ENCODE measurements at places on chromosomes 13 and 19. TPM values are rescaled to one million over a fixed set of nuclear protein-coding genes. Genes with fewer than 3 reads are reported as not detected.

- H3K27me3 ChIP-seq, result no peaks in the 10 kb centered on the region
- no peaks in the 10 kb centered on the region for H3K36me3 ChIP-seq
- no peaks in the 10 kb centered on the region for H3K4me1 ChIP-seq
- no peak for DNase-seq
- no peak overlapping the region for H3K4me3 ChIP-seq
Observed at GRCh38 chr13:108549934-108550333, 79.5 kb upstream of the MYO16 start.

Gene PPM1N
- total RNA-seq, result 0.67 TPM

DNA sequence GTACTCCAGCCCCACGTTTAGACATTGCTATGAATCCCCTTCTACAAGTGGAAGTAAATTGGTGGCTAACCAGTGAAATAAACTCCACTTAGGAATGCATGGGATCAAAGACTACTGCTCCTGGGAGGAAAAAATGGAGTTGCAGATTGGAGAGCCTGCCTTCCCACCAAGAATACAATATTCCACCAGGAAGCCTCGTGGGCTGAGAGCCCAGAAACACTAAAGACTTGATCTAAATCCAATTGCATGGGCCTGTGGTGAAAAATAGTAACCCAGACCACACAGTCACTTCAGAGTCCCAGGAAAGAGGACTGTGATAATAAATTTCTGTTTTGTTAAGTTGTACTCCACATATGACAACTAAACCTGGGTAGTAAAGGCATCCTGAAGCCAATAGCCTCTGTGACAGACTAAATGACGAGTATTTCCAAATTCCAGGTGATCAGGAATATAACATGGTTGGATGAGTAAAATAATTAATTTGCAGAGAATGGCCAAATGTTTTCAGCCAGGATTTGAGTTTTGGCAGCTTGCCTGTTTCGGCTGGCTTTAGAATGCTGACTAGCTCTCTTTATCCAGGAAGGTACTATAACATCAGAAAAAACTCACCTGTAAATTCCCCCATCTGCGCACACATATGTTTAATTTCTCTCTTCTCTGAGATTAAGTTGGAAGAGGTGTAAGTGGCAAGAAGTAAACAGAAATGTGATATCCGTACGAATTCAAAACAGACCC, 480.3 kb downstream of the LIG4 start:
- no peak overlapping the region for H3K4me3 ChIP-seq
- no peaks in the 10 kb centered on the region for H3K36me3 ChIP-seq
- no peaks in the 10 kb centered on the region for H3K27me3 ChIP-seq

Gene ZNF723
- total RNA-seq, result not detected

Gene PCDH17
- total RNA-seq, result 0.70 TPM

DNA sequence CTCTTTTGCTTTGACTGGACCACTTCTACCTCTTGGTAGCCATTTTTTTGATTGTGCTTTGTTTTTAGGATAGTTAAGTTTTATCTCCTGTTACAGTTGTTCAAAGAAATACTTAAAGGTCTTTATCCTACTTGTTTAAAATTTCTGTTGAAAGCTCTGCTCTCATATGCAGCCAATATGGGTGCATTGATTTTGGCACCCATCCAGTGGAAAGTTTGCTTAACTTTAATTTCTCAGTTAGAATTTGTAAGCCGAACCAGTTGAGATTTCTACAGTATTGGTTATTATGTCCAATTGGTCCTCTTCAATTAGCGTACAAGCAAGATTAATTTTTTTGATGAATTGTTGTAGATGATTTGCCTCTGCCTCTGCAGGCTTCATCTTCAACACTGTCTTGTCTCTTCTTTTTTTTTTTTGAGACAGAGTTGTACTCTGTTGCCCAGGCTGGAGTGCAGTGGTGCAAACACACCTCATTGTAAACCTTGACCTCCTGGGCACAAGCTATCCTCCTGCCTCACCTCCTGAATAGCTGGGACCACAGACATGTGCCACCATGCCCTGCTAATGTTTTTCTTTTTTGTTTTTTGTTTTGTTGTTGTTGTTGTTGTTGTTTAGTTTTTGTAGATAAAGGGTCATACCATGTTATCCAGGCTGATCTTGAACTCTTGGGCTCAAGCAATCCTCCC, 65.3 kb downstream of the MAB21L1 start:
- DNase-seq, result no peak
- H3K36me3 ChIP-seq, result no peaks in the 10 kb centered on the region
- no peak overlapping the region for H3K4me3 ChIP-seq
- H3K4me1 ChIP-seq, result no peaks in the 10 kb centered on the region

Gene IZUMO4
- 5.6 TPM for total RNA-seq

Gene SPACA4
- total RNA-seq, result not detected

Gene ZNF543
- total RNA-seq, result 8.7 TPM

Gene ZNF296
- 3.0 TPM for total RNA-seq

Gene TEX29
- 0.43 TPM for total RNA-seq

GRCh38 chr19:16204005-16204294, 6.2 kb downstream of the AP1M1 start:
- H3K4me3 ChIP-seq, result no peak overlapping the region
- no peak overlapping the region for H3K27ac ChIP-seq
- H3K36me3 ChIP-seq, result peaks cover 24% of the 10 kb centered on the region
- H3K27me3 ChIP-seq, result no peaks in the 10 kb centered on the region
- no peak for DNase-seq
- H3K4me1 ChIP-seq, result peaks cover 3% of the 10 kb centered on the region

Gene UBE2L5
- not detected for total RNA-seq

GRCh38 chr13:52405767-52406494, at the start of gene THSD1:
TSS of gene THSD1 (minus strand) at chr13:52406172. CDS start at chr13:52402600, 3,572 bp downstream.
- no peaks in the 10 kb centered on the region for H3K36me3 ChIP-seq
- peaks cover 4% of the 10 kb centered on the region for H3K4me1 ChIP-seq
- H3K4me3 ChIP-seq, result peak within 1 kb of the TSS; percentile 82
- no peak within 1 kb of the TSS for H3K27ac ChIP-seq
